ENCODE measurements at places on chromosomes 2 and 18.

GRCh38 chr2:129656081-129656598 lies 323.3 kb upstream of the RAB6C start:
- no peak for DNase-seq

- no peak for DNase-seq
Observed at GRCh38 chr2:44883356-44883755, 58.1 kb upstream of the SIX3 start.

GRCh38 chr2:47890711-47891368 lies 15.5 kb downstream of the FBXO11 start:
- no peak for DNase-seq

DNA sequence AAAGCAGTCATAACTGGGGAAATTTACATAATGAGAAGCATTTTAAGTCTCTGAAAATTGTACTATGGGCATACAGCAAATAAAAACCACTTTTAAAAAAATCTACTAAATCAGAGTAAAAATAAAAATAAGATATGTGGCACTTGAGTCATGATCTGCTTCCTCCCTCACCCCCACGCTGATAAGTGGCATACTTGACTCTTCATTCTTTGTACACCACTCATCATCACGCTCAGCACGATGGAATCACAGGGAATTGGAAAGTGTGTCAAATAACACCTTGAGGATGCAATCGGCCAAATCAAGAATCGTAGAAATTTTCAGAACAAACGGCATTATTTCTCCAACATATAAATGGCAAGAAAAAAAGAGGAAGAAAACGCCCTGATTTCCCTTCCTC lies 41.1 kb upstream of the REG3G start:
- DNase-seq = no peak

DNA sequence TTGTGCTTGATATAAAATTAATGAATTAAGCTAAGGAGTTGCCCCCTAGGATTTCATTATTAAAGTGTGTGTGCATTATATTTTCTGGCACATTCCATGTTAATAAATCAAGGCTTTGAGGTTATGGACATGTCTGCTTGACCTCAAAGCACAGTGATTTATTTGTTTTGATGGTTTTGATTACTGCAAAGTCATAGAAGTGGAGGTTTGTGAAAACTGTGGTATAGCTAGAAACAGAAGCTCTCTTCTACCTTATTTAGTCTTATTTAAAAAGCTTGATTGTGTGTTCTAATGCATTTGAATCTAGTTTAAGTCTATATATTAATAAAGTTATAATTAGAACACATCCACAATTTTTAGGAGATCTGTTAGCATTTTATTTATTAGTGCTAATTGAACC lies 32.2 kb downstream of the DOK6 start:
- DNase-seq = no peak

DNA sequence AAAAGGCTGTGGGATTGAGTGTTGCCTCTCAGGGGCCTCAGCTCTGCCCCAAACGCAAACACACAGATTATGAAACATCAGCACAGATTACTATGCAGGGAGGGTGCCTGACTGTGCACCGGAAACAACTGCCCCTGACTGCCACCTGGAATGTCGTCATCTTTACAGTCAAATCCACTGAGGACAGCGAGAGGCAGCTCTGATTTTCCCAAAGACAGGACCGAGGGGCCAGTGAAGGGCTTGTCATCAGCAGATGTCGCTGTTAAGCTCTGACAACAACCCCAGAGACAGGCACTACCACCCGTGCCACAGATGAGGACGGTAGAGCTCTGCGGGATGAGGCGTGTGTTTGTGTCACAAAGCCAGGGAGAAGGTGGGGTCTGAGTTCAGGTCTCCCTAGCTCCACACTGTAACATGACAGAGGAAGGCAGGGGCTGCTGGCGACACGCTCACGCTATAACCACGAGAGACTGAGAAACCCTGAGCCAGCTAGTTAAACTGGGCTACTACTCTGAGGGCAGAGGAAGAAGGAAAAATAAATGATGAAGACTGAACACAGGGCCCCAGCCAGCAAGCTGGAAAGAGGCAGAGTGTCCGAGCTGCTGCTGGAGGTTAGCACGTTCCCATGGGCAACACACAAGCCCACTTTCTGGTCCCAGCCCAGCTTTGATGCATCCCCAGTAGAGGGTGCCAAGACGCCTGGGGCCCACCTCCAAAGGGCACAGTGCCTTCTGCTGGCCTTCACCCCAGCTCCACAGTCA lies 47.0 kb downstream of the PARD6G start:
- no peak for DNase-seq

- no peak for DNase-seq
Observed at GRCh38 chr2:10598501-10598900, 91.3 kb downstream of the NOL10 start.

GRCh38 chr2:240818293-240819125 lies 1.5 kb downstream of the KIF1A start:
- DNase-seq = no peak
